HFFc6 (cell line): ENCODE measurements at places on chromosomes 3 and 15. TPM values are rescaled to one million over a fixed set of nuclear protein-coding genes. Genes with fewer than 3 reads are reported as not detected.

The FETUB gene
- total RNA-seq: not detected in 3 replicates

The CYFIP1 gene
- 132 to 135 TPM (median 133 TPM) in 3 replicates for total RNA-seq

- DNase-seq: peak; percentile 78
Measured at GRCh38 chr15:57527382-57528091, 64.2 kb upstream of the MYZAP start.

DNA sequence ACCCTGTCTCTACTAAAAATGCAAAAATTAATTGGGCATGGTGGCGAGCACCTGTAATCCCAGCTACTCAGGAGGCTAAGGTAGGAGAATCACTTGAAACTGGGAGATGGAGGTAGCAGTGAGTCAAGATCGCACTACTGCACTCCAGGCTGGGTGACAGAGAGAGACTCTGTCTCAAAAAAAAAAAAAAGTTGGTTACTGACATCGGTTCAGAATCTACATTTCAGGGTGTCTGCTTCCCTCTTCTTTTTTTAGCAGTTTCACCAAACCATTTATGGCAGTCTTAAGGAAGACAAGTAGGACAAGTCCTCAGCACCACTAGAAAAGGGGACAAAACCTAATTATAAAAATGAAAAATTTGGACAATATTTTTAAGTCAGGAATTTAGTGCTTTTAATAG lies 3.3 kb upstream of the USP4 start:
- DNase-seq: no peak
